Liver (tissue), 10 donors: ENCODE measurements at places on chromosomes 1 and 21.

- DNase-seq, result no peak
Measured at GRCh38 chr1:225595452-225595851, 57.5 kb downstream of the ENAH start.

DNA sequence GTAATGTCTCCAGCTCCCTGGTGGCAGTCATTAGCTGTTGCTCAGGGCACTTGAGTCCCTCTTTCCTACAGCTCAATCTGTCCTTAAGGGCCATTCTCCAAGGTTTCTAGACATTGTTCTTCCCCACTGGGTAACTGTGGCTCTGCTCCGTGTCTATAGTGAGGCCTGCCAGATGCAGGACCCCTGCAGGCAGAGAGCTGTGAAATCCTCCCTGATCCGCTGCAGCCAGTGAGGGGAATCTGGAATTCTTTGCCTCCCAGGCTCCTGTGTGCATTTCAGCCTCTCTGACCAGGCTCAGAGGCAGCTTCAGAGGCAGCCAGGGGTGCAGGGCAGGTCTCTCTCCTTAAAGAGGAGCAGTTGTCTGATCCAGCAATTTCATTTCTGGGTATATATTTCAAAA is 14.4 kb upstream of the IGSF21 start:
- no peak for DNase-seq

GRCh38 chr1:146036241-146036964 is 14.9 kb upstream of the HJV start:
- DNase-seq, result no peak

GRCh38 chr21:42107177-42107880 is 36.2 kb downstream of the UMODL1 start:
- no peak for DNase-seq

DNA sequence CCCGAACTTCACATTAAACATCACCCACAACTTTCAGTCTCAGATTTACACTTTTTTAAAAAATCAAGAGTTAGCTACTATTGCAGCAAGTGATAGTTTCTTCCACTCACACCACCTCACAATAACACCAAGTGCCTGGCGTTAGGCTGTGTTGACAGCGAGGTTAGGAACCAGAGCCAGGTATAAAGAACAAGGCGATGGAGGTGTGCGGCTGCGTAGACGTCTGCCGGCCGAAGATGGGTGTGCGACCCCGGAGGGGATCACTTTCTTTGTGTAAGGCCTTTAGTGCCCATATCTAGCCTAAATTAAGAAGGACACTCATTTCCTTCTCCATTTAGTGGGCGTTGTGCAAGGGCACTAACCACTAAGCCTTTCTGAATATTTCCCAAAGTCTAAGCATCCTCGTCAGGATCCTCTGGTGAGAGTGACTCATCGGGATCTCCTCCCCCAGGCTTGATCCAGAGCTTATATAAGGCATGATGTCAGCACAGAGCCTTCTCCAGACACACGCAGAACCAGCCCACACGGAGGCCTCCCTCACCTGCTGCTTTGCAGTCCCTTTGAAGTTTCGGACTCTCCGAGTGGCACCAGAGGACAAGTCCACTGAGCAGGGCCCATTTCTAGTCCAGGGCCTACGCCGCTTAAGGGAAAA is 11.8 kb downstream of the NHLH2 start:
- DNase-seq, result no peak

DNA sequence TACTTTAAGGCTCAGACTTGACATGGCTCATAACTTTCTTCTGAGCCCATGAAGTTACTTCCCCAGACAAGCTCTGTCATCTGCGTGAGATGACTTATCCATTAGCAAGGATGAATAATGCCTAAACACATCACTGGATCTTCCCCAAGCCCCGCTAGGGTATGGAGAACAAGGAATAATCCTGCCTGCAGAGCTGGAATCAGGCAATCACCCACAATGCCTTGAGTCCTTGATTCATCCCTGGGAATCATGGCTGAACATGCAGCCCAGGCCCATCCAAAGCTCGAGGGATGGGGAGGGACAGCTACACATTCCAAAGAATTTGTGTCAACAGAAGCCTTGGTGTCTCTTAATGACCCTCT is 131.7 kb downstream of the PSMG1 start:
- no peak for DNase-seq

DNA sequence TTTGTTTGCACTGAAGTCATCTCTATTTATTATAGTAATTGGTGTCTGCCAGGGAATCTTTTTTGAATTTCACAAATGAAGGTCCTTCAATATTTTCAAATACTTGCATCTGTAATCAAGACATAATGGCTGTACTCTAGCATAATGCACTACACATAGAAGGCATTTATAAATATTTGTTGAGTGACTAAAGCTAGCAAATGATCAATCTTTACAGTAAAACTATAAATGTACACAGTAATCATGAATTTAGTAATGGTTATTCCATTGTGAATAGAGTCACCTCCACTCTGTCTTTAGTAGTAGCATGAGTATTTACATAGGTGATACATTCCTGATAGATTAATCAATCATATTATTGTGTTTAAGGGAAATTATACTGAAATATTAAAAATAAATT is 119.6 kb downstream of the USH2A start:
- no peak for DNase-seq

DNA sequence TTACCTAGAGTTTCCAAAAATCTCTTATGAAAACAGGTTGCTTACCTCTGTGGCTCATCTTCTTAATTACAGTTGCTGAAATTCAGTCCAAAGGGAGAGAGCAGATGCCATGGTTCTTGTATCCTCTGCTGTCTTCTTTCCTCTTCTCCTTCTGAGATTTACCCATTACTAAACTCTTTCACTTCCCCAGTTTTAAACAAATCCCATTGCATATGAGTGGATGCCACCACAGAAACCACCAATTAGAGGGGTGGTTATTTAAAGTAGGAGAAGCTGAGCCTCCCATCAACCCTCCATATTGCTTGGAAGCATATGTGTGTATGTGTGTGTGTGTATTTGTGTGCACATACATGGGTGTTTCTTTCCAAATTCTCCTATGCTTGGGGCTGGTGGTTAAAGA is 128.5 kb upstream of the KCNK1 start:
- no peak for DNase-seq

- DNase-seq, result no peak
Measured at GRCh38 chr1:95042286-95042685, 30.5 kb downstream of the ALG14 start.

GRCh38 chr1:57131257-57131656 is 165.4 kb upstream of the C8B start:
- no peak for DNase-seq
